ENCODE measurements at places on chromosomes 7 and 10. TPM values are rescaled to one million over a fixed set of nuclear protein-coding genes. Genes with fewer than 3 reads are reported as not detected.
A peak's percentile ranks its signal among the peaks of the same experiment; 100 is the strongest.

- peak; percentile 26 for DNase-seq
Observed at GRCh38 chr7:158549616-158550393, 37.8 kb downstream of the PTPRN2 start.

The GNG11 gene
- total RNA-seq = 23.9 TPM

DNA sequence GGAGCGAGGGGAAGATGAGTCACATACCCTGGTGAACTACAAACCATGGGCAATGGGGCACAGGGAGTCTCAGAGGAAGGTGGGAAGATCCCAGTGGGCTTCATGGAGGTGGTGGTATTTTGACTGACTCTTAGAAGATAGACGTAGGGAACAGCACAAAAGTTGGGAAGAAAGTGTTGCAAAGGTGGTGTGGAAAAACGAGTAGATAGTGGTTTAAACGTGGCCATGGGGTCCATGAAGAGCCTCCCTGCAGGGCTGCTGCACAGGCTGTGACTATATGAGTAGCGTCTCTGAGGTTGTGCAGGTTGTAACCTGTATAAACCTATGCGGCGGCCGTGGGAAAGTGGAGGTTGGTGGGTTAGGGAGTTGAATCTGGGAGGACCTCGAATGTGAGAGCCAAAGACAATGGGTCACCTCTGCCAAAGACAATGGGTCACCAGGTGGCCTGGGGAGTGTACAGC lies 13.8 kb downstream of the LZTS2 start:
- DNase-seq = no peak

DNA sequence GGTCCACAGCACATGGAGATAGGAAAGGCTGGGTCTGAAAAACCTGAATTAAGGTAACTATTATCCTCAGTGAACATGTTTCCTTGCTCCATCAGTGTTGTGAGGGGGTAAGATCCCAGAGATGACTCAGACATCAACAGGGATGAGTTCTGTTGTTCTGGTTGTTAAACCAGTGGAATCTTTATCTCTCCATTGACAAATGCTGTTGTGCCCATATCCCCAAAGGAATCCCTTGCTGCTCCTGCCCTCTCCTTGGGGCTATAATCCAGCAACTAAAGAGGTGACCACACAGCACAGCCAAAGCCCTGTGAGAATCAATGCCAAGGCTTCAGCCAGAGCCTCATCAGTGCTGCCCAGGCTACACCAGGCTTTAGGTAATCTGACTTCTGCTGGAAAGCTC lies 113.4 kb downstream of the JAZF1 start:
- DNase-seq = no peak

DNA sequence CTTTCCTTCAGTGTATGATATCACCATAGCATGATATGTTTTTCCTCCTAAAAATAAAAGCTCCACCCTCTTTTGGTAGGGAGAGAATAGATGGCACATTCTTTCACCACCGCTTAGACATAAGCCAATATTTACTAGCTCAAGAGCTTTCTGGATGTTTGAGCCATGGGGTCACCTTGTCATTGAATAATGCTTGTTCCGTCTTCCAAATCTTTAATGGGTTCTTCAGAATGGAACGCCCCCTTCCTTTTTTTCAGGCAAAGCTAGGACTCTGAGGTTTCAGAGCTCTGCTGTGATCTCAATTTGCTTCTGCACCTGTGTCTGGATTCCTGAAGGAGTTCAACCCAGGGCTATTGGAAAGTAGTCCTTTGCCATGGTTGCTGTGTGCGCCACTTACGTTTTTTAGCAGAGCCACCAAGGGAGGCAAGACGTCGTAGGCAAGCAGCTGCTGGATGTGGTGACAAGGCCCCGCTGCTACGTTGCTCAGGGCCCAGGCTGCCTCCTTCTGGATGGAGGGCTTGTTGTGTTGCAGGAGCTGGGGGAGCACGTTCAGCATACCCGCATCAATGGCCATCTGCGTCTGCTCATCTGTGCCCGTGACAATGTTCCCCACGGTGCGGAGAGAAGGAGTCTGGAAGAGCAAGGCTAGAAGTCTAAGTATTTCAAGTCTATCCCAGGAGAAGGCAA lies 23.2 kb downstream of the KPNA7 start:
- no peak for DNase-seq

- DNase-seq = no peak
Observed at GRCh38 chr10:119517235-119518141, 25.0 kb downstream of the RGS10 start.

DNA sequence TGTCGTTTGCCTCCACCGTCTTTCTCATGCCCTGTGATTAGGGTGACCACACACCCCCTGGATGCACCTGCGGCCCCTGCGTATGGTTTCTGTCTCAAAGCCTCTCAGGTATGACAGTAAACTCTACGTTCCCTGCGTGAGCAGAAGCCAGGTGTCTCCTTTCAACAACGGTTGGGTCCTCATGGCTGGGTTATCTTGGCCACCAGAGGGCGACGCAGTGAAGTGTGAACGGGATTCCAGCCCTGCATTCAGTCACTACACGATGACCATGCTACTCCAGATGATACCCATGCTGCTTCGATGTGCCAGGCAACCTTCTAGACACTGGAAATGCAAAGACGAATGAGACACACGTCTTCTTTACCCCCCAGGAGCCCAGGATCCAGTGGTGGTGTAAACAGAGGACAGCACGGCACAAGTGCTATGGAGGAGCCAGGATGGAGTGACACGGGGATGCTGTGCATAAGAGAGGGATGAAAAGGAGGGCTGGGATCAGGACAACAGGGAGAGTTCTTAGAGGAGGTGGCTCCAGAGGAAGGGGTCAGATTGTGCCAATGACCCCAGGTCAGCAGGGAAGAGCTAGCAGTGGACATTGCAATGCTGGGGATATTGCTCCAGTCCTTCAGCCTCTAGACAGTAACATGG lies 228.1 kb upstream of the PFKP start:
- DNase-seq = no peak

The TRIL gene
- 0.84 TPM for total RNA-seq

The GRM3 gene
- total RNA-seq = not detected

DNA sequence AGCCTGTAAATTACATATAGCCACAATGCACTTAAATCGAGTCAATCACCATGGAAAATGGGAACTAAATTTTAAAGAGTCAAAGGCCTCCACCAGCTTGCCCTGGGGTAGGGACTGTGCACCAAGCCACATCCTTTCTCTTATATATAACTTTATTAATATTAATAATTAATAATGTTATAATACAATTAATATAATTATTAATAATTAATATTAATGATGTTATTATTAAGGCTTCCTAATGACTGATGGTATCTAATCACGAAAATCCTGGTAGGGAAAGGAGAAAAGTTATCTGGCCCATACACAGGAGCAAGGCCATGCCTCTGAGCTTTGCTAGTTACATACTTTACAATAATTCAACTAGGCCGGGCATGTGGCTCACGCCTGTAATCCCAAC lies 67.2 kb upstream of the DGKI start:
- no peak for DNase-seq

All from omental fat pad (tissue), 4 donors.